ENCODE measurements at places on chromosomes 1 and 21.

DNA sequence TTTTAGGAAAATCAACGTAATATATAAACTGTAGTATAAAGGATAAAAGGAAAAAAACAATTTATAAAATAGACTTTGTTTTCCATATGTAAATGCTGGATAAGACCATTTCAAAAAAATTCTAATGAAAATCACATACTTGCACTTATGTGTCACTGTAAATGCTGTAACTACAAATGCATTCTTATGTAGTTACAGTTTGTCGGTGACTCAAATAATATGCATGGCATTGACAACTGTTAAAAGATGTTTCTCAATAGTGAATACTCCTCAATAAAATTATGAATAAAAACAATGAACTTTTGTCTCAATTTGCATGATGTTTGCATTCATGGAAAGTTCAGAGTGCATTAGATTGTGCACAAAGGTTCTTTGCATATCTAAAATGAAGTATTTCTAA, 614.0 kb upstream of the CHRM3 start:
- no peak for DNase-seq

GRCh38 chr1:180343921-180344769, 114.1 kb downstream of the LHX4 start:
- DNase-seq, result no peak

- peak; percentile 8 for DNase-seq
These were observed 519 bp downstream of the RERE start for GRCh38 chr1:8816831-8817411.

DNA sequence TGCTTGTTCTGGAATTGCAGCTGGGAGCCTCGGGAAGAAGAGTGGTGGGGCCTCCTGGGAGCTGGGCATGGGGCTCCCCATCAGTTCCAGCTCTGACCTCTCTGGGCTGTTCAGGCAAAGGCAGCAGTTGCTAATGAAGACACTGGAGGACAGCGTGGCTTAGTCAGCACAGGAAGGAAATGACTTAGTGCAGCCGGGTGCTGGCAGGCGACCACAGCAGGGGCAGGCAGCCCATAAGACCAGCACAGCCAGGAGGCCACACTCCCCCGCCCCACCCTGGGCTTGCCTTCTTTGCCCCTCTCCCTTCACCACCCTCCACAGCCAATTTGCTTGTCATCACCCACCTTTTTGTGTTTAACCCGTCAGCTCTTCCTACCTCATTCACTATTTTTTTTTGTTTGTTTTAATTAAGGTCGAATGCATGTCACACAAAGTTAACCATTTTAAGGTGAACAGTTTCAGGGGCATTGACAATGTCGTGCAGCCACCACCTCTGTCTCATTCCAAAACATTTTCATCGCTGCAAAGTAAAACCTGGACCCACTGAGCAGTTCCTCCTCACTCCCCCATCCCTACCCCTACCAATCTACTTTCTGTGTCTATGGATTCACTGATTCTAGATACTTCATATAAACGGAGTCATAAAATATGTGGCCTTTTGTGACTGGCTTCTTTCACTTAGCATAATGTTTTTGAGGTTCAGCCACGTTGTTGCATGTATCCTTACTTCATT, 10.9 kb downstream of the OLIG2 start:
- no peak for DNase-seq

- DNase-seq, result no peak
These were observed 12.3 kb upstream of the GOLT1A start for GRCh38 chr1:204225841-204226735.

DNA sequence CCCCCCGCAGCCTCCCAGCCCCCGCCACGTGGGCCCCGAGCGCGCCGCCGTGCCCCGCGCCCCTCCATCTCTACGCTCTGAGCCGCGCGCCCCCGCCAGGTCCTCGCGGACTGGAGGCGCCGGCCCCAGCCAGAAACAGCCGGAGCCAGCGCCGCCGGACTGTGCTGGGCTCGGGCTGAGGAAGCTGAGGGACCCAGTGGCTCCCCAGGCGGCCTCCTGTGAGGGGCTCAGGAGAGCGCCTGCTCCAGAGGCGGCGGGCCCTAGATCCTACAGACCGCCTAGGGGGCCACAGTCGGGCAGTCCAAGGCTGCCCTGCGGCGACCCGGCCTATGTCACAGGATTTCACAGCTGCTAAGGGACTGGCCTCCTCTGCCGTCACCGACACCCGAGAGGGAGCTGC, 82.1 kb downstream of the NENF start:
- DNase-seq, result no peak

GRCh38 chr21:33943293-33943692, 27.7 kb upstream of the ATP5PO start:
- no peak for DNase-seq

GRCh38 chr1:7942214-7942921, 1.7 kb upstream of the TNFRSF9 start:
- no peak for DNase-seq

DNA sequence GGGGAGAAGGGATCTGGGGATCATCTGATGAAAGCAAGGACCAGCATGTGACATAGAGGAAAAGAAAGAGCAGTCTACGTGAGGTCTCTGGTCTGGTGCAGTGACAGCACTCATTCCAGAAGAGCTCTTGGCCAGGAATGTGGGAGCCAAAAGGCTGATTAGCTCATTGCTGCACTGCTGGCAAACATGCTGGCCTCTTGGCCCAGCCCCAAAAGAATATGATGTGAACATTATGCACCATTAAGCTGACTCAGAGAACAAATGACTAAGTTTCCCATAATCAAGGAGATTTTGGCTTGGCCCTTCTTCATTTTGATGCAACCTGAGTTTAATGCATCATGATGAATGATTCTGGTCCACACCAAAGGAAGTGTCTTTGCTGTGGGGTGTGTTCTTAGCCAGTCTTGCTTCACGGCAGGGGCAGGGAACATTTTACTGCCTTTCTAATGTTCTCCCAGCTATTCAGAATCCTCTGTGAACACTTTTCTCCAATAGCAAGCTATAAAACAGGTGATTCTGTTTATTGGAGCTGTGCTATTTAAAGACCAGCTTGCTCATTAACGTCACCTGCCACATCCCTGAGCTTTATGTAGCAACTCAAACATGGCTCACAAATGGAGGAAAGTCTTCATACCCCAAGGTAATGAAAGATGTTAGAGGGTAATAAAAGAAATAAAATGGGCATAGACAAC, 55.1 kb downstream of the PCBP3 start:
- DNase-seq, result no peak

DNA sequence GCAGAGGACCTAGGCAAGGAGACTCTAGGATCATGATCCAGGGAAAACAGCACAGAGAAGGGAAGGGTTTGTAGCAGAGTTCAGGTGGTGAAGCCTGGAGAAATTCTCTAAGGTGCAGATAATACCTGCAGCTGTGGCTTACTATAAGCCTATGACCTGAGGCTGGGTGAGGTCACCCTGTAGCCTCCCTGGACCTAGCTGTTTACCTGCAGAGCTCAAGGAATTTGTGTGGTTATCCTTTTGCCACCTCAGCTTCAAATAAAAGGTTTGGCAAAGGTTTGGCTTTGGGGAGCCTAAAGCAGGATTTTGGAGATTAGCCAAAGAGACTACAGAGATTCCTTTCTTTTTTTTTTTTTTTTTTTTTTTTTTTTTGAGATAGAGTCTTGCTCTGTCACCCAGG, 79.5 kb upstream of the ZNF648 start:
- DNase-seq, result no peak

DNA sequence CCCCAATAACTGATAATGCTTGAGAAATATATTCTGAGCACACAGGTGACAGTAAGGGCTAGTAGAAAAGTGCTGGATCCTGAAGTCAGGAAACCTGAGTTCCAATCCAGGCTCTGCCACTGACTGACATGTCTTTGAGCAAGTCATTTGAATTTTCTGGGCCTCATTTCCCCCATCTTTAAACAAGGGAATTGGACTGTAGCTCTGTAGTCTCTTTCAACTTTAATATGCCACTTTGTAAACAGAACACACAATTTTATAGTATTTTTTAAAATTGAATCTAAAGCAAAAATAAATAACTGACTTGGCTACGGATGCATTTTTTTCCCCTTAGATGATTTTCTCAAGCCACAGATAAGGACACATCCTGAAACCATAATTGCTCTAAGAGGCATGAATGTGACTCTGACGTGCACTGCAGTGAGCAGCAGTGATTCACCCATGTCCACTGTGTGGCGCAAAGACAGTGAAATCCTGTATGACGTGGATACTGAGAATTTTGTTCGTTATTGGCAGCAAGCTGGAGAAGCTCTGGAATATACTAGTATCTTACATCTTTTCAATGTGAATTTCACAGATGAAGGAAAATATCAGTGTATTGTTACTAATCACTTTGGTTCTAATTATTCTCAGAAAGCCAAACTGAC, 37.0 kb downstream of the LRIG2 start:
- no peak for DNase-seq

DNA sequence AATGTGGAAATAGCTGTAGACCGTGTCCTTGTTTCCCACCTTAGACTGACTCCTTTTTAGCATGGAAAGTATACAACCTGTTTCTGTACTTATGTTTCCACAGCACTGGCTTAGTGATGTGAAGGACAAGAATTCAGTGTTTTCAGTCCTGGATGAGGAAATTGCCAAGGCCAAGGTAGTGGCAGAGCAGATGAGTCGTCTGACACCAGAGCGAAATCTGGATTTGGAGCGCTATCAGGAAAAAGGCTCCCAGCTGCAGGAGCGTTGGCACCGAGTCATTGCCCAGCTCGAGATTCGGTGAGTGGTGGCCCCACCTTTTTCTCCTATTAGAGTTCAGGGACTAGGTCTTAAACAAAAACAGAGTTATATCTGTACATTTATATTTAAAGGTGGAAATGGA, 112.6 kb downstream of the MACF1 start:
- DNase-seq, result no peak

DNA sequence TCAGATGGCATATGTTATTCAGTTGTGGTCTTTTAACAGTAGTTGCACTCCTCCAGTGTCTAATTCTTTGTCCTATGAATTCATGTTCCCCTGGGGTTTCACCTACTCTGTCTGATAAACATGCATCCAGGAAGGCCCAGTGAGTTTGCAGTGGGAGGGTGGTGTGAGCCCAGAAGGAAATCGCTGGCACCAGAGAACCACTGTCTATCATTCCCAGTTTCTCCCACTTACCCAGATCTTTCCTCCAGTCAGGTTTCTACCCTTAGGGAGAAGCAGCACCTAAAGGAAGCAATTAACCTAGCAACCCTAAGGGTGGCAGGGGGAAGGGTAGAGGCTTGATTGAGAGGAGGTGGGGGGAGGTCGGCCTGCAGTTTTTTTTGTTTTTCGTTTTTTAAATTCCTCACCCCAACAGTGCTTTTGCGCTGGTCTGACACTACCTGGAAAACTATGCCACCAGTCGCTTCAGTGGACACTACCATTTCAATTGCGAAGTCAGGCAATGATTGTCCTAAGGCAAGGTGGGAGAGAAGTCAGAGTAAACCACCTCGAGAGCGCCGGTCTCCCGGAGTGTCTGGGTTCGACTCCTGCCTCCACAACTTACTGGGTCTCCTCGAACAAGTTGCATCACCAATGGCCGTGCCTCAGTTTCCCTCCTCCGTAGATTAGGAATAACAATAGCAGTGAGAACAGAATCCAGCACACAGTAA, 766 bp upstream of the SLC44A3 start:
- no peak for DNase-seq

DNA sequence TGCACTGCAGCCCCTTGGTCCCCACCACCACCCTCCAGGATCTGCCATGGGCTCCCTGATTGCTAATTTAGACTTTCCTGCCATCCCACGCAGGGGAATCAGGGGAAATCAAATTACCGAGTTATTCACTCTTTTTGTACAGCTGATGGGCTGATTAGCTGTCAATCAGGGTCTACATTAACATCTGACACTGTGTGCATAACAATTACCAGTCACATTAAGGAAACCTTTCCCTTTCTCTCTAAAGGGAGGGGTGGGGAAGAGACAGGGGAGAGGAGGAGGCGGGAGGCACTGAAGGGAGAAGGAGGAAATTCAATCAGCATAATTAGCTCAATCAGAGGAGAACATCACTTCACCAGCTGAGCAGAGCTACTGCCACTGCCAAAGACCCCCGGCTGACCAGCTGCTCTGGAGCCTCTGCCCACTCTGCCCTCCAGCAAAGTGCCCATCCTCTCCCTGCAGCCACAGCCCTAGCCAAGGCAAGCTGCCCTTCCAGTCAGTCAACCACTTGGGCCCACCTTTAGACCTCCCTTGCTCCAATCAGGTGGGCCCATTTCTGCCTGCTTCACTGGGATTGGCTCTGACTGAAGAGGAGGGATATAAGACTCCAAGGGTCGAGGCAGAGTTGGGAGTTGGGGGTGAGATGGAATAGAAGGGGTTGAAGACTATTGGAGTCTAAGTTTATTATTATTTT, 199.3 kb upstream of the ZC3H12A start:
- no peak for DNase-seq

GRCh38 chr1:27380224-27380623, 2.9 kb downstream of the CD164L2 start:
- no peak for DNase-seq

DNA sequence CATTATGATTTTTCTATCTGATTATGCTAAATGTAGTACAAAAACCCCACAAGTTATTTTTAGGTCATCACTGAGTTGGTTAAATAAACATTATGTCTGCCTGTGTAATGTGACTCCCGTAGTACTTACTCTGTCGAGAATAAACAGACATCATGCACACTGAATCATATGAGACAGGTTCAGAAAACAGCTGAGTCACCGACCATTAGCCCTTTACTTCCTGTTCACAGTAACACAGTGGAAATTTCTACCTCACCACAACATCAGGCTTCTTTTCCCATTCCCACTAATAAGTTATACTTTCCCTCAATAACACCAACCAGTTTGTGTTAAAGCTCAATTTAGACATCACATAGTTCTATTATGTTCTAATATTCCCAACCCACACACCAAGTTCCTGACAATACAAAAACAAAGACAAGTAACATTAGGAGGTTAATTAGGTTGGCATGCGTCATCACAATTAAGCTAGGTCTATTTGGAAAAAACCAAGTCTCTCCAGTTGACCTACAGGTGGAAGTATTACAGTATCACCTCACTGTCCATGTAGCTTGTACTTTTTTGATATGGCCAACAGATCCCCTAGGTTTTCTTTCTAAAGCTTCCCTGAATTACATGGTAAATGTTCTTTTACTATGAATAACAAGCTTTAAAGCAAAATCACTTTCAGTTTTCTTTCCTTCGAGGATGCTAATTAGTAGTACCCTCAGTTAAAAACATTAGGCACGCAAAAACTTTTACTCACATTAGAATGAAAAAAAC, 154.2 kb downstream of the EIF4G3 start:
- peak; percentile 31 for DNase-seq

DNA sequence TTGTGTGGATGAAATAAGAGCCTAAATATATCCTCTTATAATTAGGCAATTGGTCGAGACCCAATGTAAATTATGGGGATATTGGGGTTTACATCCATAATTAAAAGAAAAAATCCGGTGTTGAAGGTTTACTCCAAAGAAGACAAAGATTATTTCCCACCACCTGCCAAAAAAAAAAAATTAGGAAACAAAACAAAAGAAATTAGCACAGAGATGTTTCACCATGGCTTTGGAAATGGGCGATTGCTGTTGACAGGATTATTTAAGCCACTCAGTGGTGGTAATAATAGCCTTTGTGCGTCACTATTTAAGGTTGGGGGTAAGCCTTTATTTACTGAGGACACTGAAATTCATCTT, 585 bp upstream of the GLRX2 start:
- no peak for DNase-seq
